Stimulated activated CD4-positive, alpha-beta T cell treated with anti-CD3 and anti-CD28 coated beads, Interleukin-15, amount 100 ng/mL, for 24 hours (primary cell): ENCODE measurements at places on chromosomes 16 and 17.
A peak's percentile ranks its signal among the peaks of the same experiment; 100 is the strongest.

GRCh38 chr17:897970-898619 lies 81.5 kb downstream of the NXN start:
- DNase-seq = no peak

DNA sequence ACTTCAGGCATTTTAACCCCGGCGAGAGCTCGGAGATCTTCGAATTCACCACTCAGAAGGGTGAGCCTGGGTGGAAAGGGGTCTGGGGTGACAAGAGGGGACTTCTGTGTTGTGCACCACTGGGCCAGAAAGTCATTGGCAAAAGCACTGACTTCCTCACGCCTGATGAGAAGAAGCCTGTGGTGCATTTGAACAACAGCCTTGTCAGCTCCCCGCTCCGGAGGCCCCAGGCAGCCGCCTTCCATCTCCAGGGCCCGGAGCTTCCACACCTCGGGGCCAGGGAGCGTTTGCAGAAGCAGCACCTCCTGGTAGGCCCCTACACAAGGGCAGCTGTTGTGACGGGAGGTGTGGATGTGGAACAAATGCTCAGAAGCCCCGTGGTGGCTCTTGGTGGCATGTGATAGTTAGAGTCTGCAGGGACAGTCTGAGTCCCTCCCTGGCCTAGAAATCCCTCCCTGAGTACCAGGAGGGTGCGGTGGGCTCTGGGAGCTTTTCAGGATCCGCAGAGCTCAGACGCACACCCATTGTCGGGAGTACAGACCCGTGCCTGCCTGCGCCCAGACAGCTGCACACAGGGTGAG lies 9.7 kb downstream of the CACNG1 start:
- no peak for DNase-seq

DNA sequence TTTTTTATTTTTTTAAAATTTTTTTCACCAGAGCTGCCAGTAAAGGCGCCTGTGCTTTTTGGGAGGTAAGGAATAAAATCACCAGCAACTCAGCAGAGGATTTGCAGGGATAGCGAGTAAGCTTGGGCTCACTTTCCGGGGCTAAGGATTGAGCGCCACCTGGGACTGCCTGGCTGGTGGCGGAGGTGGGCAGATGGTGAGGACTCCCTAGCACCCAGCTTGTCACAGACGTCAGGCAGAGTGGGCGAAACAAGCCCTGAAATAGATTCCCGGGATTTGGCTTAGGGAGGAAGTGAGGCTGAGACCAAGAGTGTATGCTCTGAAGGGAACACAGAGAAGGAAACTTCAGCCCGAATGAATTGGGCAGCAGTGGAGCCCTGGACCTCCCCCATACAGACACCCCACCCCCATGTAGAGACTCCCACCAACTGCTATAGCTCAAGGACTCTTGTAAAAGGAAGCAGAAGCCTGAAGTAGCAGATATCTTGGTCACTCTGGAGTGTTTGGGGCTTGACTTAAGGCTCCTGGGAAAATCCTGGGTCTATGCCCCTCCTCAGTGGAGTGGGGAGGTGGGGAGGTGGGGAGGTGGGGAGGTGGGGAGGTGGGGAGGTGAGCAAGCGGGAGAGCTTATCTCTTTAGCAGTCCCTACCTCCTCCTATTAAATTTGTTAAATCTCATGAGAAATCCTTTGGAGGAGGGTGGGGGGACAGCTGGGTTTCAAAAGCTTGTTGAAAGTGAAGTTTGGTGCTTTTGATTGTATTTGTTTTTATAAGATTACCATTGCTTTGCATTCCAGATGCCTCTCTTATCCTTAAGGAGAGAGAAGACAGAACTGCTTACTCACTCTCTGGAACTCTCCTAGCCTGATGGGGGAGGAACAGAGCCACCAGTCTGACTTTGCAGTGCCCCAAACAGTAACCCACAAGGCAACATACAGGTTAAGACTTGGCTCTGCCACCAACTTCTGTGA lies 8.2 kb downstream of the ARL4D start:
- DNase-seq = no peak

DNA sequence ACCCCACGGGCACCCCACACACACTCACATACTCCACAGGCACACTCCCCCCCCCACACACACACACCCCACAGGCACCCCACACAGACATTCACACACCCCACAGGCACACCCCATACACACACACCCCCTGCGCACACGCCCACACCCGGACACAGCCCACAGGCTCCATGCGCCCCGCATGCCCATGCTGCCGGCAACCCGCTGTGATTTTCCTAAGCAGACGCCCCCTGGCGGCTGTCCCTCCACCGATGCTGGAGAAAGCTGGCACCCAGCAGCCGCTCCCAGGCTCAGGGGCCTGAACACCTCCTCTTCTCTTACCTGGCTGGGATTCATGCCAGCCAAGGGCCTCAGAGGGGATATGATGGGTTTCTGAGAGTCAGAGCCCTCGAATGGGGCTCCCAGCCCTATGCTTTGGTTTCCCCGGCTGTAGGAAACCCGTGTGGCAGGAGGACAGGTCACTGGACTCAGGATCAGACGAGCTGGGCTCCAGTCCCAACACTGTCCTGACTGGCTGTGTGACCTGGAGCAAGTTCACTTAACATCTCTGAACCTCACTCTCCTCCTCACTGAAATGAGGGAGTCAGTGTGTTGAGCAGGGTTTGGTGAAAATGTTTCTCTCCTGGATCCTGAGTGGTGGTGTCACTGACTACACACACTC lies 19.6 kb upstream of the TNFRSF13B start:
- DNase-seq = peak; percentile 90

GRCh38 chr17:81918832-81919545 lies 1.0 kb upstream of the SIRT7 start:
- no peak for DNase-seq

- no peak for DNase-seq
Observed at GRCh38 chr16:82700541-82701235, 73.9 kb downstream of the CDH13 start.

GRCh38 chr16:50259334-50260205 lies 6.8 kb upstream of the ADCY7 start:
- no peak for DNase-seq

GRCh38 chr16:377419-377951 lies 4.3 kb downstream of the PGAP6 start:
- no peak for DNase-seq

DNA sequence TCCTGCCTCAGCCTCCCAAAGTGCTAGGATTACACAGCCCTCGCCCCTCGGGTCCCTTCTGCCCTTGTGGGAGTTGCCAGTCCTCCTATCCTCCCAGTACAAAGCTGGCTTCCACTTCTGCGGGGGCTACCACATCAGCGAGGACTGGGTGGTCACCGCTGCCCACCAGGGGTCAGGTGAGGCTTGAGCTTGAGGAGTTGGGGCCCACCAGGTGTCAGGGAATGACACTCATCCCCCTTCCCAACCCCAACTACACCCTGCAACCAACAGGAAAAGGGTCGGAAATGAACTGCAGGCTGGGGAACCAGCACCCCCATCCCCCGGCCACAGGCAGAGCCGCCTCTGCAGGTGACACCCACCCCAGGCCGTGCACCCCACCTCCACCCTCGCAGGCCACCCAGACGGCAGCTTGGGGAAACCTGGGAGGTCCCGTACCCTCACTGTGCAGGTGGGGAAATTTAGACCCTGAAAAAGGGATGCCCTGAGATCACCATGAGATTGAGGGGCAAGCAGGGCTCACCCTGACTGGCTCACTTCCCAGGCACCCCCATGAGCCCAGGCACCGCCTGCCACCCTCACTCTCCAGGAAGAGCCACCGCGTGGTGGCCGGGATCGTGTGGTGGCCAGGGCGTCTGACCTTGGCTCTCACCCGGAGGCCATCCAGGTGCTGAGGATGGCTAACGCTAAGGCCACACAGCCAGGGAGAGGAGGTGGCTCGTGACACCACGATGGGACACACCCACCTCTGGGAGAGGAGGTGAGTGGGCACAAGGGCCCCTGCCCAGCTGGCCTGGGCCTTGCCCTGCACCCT lies 8.0 kb downstream of the CTRB1 start:
- no peak for DNase-seq

DNA sequence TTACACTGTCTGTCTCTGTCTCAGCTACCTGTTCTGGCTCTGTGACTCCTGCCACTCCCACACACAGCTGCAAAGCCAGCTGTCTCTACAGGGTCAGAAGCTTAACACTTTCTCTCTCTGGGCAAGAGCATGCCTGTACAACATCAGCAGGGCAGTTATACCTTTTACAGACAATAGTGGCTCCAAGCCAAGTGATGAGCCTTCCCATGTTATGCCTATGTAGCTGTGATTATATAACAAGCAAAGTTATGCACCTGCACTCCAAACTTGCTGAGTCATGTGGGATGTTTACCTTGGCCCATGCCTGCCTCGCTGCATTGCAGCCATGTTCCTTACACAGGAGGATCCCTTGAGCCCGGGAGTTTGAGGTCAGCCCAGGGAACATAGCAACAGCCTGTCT lies 31.8 kb upstream of the APPBP2 start:
- DNase-seq = no peak

- DNase-seq = no peak
Observed at GRCh38 chr16:46748775-46749705, 896 bp upstream of the MYLK3 start.

- DNase-seq = no peak
Observed at GRCh38 chr17:58969156-58969555, 137.5 kb downstream of the TRIM37 start.

GRCh38 chr16:30519120-30520049 lies 7.0 kb downstream of the ZNF768 start:
- DNase-seq = no peak

GRCh38 chr17:75845058-75845711 lies 981 bp upstream of the UNC13D start:
- peak; percentile 83 for DNase-seq

GRCh38 chr16:179211-180092 lies 807 bp upstream of the HBQ1 start:
- DNase-seq = no peak
